ENCODE measurements at places on chromosomes 2 and 18.

DNA sequence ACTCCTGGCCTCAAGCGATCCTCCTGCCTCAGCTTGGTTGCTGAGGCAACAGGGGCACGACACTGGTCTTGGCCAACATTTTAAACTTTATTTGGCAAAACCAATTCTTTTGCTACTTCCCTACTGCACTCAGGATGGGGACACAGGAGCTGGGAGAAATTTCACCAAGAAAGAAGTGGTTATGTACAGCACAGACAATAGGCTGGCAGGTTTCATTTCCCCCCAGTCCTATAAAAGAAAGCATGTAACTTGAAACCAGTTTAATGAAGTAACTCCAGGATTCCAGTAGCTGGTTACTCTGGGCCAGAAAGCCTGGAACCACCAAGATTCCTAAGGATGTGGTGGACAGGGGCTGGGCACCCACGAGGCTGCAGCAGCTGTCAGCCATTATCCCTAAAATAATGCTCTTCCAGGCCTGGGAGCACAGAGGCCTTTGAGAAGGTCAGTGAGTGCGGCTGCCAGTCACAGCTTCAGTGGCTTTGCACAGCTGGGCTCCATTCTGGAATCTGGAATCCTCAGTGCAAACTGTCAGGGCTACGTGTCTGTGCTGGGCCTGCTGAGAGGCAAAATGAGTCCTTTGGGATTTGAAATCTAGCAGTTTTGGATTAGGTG lies 142.3 kb upstream of the ITGA6 start:
- no peak for DNase-seq

- DNase-seq = no peak
Observed at GRCh38 chr2:23565814-23566213, 180.8 kb downstream of the KLHL29 start.

GRCh38 chr2:127525691-127526131 lies 578 bp downstream of the IWS1 start:
- DNase-seq = no peak

DNA sequence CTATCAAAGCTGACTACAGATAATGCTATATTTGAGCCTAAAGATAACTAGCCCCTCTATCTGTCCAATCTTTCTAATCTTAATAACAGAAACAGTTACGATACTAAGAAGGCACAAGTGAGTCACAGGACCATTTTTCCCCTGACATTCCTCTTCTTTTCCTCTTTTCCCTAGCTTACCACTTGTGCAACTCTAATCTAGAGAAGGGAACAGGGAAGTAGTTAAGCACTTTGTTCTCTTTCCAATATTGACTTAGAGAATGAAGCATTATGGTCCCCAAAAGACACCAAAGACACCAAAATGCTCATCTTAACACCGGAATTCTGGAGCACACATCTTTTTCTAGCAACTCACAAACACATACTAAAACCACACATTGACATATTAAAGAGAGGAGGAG lies 1.8 kb downstream of the PDE11A start:
- DNase-seq = no peak

DNA sequence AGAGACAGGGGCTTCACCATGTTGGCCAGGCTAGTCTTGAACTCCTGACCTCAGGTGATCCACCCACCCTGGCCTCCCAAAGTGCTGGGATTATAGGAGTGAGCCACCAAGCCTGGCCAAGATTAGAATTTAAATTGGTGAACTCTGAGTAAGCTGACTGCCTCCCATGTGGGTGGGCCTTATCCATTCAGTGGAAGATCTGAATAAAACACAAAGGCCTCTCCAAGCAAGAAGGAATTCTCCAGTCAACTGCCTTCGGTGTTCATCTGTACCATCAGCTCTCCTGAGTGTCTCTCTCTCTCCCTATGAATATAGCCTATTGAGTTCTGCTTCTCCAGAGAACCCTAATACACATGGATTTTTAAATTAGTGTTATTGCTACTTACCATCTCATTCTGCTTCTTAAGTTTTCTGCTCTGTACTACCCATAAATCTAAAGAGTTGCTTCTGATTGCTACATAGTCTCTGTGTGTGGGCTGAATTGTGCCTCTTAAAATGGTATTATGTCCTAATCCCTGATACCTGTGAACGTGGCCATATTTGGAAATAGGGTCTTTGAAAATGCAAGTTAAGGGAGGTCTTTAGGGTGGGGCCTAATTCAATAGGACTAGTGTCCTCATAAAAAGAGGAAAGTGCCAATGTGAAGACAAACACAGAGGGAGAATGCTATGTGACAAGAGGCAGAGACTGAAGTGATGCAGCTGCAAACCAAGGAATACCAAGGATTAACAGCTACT lies 36.3 kb downstream of the FBXO11 start:
- no peak for DNase-seq

DNA sequence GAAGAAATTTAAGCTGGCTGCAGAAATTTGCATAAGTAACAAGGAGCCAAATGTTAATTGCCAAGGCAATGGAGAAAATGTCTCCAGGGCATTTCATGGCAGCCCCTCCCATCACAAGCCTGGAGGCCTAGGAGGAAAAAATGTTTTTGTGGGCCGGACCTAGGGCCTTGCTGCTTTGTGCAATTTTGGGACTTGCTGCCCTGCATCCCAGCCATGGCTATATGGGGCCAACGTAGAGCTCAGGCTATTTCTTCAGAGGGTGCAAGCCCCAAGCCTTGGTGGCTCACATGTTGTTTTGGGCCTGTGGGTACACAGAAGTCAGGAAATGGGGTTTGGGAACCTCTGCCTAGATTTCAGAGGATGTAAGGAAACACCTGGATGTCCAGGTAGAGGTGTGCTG lies 57.7 kb downstream of the MOB4 start:
- DNase-seq = no peak

DNA sequence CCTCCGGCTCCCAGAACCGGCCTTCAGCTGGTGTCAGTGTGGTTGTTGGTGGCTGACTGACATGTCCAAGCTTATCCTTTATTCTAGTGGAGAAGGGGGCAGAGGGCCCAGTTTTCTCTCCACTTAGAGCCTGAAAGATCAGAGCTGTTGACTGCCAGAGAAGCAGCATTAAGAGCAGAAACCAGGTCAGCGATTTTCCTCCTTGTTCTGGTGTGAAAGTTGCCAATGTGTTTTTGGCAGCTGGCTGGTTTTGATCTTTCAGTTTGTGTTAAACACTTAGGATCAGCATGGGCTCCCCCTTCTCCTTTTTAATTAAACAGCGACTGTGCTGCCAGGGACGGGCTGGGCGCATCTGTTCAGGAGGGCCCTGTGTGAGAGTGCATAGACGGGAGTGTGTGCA lies 100.9 kb downstream of the ASAP2 start:
- DNase-seq = no peak

- DNase-seq = no peak
Observed at GRCh38 chr18:56112984-56113383, 525.0 kb upstream of the TCF4 start.

DNA sequence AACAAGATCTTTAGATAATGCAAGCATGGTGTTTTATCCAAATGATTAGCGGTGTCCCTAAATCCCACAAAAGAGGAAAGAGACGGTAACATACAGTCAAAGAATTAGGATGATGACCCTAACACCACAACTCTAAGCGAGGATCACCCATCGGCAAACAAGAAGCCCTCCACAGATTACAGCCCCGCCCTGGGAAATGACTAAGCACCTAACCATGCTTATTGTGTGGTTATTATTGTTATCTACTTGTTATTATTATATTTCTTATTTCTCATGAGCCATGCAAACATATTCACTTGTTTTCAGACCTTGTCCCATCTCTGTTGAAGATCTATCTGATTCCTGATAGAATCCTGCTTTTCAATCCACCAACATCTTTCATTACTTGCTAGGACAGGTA lies 651.3 kb downstream of the NYAP2 start:
- DNase-seq = no peak

- DNase-seq = no peak
Observed at GRCh38 chr18:66346833-66347588, 256.9 kb downstream of the CDH19 start.

GRCh38 chr2:11617984-11618707 lies 51.8 kb downstream of the NTSR2 start:
- no peak for DNase-seq

GRCh38 chr2:136527560-136527959 lies 237.8 kb upstream of the THSD7B start:
- DNase-seq = no peak

DNA sequence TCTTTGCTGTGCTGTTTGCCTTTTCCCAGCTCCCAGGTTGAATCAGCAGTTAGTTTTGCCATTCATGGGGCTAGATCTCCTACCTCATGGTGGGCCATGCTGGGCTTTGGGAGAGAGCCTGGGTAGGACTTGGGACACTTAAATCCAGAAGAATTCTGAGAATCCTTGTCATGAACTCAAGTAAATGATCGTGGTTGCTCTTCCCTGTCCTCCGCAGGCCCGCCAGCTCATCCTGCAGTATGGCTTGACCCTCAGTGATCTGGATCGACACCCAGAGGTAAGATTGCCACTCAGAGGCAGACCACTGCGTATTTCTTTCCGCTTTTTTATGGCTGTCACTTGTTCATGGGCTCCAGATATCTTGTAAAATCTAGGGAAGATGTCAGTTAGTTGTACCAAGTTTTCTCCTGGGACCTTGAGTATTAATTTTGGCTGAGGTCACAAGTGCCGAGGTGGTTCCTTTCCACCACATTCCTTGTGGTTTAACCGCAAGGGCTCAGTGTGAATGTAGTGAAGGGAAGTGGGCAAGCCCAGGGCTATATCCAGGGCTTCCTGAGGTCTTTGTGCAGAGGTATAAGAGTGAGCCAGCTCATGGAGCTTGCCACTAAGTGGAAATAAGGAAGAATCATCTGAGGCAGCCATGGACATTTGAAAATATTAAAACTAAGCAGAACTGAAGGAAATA lies 37.7 kb downstream of the RPIA start:
- no peak for DNase-seq

Data from amniotic stem cell (primary cell).